ENCODE measurements at places on chromosomes 7 and 10.

GRCh38 chr10:58807629-58808022 is 295.0 kb downstream of the BICC1 start:
- no peak for DNase-seq

DNA sequence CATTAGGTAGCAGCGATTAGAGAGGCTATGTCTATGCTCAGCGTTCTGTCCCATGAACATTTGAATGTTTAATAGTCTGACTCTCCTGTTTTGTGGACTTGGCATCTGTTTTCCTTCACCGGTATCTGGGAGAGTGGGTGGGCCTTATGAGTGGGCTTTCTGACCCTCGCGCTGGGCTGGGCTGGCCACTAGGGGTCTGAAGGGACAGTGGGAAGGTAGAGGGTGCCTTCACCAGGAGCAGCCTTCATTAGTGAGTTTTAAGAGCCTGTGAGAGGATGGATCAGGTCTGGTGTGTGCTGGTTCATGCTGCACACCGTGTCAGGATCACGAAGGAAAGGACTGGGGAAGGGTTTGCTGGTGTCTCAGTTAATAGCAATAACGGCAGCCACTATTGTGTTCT is 33.4 kb downstream of the DCLRE1A start:
- no peak for DNase-seq

DNA sequence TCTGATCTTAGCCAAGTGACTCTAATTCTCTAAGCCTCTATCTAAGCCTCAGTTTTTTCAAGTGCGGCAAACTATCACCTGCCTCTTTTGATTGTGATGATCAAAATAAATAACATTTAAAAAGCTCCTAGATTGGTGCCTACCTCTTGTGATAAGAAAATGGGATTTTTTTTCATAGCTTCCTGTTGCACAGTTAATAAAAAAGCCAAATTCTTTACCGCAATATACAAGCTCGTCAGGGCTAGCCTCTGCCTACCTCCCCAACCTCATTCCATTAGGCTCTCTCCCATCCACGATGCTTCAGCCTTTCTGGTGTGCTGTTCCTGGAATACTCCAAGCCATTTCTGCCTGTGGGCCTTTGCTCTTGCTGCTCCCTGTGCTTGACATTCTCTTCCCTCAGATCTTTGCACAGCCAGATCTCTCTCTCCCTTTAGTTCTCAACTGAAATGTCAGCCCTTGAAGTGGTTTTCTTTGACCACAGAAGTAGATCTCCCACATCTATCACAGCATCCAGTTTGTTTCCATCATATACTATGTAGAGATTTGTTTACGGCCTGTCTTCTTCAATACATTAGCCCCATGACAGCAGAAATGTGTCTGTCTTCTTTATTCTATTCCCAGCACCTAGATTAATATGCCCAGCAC is 48.8 kb downstream of the SFR1 start:
- no peak for DNase-seq

GRCh38 chr7:37590824-37591223 is 92.7 kb upstream of the GPR141 start:
- DNase-seq, result no peak

DNA sequence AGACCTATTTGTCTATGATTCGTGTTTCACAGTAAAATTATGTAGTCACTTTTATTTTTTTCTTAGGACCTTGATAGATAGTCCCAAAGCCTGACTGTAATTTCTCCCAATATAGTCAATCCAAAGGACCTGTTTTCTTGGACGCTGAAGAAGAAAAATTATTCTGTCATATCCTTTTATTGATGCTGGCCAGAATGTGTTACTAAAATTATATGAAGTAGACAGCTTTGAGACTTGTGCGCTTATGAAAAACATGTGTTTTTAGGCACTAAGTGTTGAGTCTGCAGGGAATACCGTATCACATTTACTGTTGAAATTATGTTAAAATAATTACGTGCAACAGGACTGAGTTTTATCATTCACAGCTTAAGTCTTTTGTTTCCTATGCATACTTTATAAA is 17.9 kb downstream of the TES start:
- DNase-seq, result no peak

GRCh38 chr10:49783645-49784044 is 21.5 kb upstream of the OGDHL start:
- DNase-seq, result no peak

DNA sequence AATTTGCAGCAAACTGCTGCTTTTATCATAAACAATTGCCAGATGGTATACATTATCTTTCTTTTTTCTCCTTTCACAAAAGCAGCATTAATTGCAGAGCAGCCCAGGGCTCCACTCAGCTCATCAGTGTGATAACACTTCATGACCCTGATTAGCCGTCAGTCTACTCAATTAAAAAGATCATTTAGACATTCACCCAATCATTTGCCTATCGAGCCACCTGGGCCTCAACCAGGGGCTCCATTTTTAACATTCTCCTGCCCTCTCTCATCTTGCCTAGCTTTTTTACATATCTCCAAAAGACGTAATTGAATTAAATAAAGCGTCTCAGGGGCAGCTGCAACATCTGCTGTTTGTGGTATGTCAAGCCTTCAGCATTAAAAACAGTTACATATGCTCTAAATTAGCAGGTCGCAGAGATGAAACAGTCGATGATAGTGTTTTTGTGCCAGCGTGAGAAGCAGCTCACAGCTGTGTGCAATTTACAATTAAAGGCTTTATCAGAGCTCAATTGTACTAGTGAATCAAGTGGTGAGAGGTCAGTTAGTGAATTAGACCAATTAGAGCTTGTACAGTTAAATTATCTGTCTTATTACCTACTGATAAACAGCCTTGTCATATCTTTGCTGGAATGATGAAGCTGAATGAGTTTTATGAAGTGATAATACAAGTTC is 522.5 kb downstream of the ETV1 start:
- DNase-seq, result no peak

DNA sequence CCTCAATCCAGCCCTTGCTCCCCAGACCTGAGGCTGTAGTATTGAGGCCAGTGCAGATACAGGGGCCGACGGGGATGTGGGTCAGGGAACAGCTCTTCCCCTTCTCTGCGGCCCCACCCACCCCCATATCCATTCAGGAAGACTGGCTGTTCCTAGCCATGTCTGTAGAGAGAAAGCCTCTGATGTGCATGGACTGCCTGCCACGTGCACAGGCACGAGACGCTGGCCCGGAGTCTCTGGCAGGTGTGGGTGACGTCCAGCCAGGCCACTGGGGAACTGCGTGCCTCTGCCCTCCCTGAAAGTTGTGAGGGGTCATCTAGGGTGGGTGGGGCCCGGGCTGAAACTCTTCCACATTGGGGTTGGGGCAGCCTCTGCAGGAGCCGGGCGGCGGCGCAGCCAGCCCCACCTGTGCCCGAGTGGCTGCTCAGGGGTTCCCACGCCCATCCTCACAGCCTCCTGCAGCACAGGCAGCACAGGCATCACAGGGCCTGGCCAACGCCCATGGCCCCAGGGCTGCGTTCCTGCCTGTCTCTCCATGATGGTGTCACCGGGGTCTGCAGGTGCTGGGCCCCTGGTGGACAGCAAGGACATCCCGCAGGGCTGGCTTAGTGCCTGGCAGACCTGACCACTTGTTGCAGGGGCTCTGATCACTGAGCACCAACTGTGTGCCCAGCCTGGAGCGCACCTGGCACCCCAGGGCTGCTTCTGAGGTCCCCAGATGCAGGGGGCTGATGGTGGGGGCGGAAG is 27.5 kb downstream of the MICALL2 start:
- DNase-seq, result no peak

DNA sequence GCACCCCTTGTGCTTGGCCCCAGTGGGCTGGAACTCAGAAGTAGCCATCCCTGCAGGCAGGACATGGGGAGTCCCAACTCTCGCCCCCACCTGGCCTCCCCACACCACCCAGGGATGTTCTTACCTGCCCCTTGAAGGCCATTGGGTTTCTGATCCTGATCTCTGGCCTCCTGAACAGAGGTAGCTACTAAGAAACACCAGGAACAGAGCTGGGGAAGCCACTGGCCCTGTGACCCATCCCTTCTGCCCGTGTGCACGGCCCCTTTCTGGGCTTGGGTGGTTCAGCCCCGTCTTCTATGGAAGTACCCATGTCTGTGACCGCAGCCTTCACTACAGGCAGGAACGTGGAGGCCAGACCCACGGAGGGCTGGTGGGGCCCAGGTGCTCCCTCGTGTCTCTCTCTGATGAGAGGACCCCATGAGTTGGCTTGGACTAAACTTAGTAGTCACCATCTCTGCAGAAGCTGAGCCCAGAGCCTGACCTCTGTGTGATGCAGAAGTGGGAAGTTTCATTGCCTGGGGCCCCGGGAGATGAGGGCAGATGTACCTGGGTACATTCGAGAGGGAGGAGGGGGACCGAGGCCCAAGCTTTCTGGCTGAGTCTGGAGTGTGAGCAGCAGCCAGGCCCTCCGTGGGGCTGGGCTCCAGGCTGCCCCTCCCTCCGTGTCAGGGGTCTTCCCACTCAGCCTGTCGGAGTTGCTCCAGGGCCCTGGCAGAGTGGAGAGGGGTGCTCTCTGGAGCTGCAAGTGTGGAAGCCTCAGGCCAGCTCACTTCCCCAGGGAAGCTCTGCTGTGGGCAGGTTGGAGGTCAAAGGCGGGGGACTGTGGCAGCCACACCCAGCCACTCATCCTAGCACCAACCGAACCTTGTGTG is 81.0 kb downstream of the MKI67 start:
- DNase-seq, result no peak

GRCh38 chr7:85426487-85426960 is 239.7 kb upstream of the SEMA3D start:
- no peak for DNase-seq

GRCh38 chr7:150365673-150366398 is 2.8 kb upstream of the REPIN1 start:
- DNase-seq, result no peak

DNA sequence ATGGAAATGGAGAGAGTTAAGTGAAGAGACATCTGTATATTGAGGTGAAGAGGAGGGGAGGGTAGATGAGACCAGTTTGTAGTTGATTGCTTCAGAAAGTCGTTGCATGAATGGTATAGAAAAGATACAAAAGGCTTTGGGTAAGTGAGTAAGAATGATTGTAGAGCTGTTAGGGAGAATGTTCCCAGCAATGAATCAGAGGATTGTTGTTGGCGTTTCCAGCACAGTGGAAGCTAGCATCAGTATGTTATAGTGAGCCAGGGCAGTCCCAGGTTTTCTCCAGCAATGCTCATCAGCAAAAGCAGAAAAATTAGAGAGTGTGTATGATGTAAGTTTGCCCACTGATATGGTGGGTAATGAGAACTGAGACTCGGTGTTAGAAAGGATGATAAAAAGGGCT is 15.4 kb upstream of the CDK6 start:
- no peak for DNase-seq

GRCh38 chr10:14656052-14656730 is 118.5 kb downstream of the FAM107B start:
- no peak for DNase-seq

DNA sequence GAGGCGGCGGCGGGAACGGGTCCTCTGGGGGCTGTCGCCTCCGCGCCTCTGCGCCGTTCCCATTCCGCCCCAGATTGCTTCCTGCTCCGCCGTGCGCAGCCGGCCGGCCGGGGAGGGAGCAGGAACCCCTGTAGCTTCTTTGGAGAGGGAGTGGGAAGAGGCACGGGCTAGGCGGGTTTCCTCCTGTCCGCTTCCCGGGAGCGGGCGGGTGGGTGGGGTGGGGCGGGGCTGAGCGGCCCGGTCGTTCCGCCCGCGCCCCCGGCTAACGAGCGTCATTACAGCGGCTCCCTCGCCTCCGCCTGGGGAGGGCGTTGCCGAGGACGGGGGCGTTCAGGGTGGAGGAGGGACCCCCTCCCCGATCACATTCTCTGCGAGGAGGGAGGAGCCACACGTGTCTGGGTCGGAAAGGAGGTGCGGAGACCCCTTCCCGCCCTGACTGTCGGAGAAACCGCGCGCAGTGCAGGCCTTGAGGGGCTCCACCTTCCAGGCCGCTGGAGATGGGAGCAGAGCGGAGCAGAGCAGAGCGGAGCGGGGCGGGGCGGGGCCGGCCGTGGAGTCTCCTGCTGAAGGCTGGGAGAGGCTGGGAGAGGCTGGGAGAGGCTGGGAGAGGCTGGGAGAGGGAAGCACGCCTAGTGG is 39.7 kb downstream of the AGAP3 start:
- peak; percentile 55 for DNase-seq

DNA sequence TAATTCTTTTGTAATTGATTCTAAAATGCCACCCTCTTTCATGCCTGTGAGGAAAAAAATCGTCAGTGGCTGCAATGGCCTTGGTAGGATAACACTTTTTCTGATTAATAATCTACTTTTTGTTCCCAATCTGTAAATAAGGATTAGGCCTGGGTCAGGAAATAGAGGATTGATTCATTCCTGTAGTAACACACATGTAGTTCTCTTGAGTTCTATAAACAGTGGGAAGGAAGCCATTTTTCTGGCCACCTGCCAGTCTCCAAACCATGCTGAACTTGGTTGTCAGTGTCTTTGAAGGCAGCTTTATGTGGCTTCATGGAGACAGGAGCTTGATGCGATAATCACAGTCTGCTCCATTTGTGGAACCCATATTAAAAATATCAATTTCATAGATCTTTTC is 169.3 kb upstream of the NFE2L3 start:
- no peak for DNase-seq

- DNase-seq, result no peak
These were observed 5.4 kb downstream of the FAM171A1 start for GRCh38 chr10:15365692-15366091.

DNA sequence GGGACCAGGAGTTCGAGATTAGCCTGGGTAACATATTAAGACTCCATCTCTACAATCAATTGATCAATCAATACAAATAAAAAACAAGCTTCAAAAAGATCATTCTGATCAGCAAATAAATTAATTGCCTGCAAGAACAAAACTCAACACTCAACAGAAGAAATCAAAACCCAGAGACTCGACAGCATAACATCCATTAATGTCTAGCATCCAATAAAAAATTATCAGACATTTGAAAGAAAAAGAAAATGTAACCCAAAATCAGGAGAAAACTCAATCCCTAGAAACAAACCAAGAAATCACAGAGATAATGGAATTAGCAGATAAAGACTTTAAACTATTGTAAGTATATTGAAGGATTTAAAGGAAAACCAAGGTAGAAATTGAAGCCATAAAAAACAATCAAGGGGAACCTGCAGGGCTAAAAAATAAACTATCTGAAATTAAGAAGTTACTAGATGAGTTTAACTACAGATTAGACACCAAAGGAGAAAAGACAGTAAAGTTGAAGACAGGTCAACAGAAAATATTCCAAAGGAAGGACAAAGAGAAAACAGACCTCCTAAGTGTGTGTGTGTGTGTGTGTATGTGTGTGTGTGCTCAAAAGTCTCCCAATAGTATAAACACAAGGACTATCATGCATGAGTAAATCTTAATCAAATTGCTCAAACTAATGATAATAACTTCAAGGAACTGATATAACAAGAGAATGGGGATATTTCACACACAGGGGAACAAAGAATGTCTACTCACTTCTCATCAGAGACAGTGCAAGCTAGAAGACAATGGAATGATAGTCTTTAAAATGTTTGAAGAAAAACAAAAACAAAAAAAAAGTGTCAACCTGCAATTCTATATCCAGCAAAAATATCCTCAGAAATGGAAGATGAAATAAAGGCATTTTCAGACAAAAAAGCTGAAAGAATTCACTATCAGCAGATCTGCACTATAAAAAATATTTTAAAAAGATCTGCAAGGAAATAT is 7.7 kb downstream of the NUDCD3 start:
- no peak for DNase-seq

GRCh38 chr7:96710544-96710943 is 898 bp upstream of the SEM1 start:
- DNase-seq, result no peak

Data from head of caudate nucleus (tissue), 42 donors.